Spleen (tissue), 13 donors: ENCODE measurements at places on chromosomes 1 and 21.
A peak's percentile ranks its signal among the peaks of the same experiment; 100 is the strongest.

DNA sequence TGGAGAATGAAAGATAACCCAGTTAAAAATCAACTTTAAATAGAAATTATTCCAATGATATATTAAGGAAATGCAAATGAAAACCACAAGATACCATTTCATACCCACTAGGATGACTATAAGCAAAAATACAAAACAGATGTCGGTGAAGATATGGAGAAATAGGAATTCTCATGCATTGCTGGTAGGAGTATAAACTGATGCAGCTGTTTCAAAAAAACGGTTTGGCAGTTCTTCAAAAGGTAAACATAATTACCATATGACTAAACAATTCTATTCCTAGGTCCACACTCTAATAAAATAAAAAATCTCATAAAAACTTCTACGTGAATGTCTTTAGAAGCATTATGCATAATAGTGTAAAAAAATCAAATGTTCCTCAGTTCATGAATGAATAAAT, 763.3 kb upstream of the BRINP3 start:
- H3K27me3 ChIP-seq = no peaks in the 10 kb centered on the region
- no peaks in the 10 kb centered on the region for H3K36me3 ChIP-seq
- no peak overlapping the region for H3K27ac ChIP-seq
- no peak for DNase-seq

DNA sequence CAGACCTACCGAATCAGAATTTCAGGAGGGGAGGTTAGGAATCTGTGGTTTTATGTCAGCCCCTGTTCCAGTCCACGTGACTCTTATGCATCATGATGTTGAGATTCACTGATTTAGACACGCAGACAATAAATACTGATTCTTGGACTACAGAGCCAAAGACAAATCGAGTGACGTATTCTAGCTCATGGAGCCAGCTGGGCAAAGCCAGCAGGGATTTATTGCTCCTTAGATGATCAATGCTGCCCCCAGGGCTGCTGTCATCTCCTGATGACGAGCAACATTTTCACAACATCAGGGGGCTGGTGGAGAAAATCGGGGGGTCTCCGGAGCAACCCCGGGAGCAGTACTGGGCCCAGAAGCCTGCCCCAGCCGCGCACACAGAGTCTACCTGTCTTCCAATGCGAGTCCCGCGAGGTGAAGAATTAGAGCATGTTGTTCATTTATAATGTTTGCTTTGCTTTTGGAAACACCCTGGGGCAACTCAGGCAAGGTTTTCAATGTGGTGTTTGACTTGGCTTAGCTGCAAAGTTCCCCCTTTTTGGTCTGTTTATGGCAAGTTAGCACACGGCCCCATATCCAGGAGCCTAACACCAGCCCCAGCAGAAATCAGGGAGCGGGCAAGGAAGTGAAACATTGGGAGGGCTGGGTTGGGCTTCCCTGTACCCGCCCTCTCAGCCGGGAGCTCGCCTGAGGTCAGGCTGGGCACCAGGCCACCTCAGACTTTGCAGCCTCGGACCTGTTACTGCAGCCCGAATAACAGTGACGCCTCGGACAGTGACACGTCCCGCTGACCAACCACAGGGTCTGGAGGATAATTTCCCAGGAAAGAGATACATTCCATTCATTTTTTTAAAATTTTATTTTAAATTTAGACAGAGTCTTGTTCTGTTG, 19.9 kb upstream of the CLDN14 start:
- no peaks in the 10 kb centered on the region for H3K36me3 ChIP-seq
- no peak overlapping the region for H3K4me3 ChIP-seq
- H3K4me1 ChIP-seq = peaks cover 5% of the 10 kb centered on the region
- no peak overlapping the region for H3K27ac ChIP-seq

GRCh38 chr1:247358920-247359319, 27.3 kb upstream of the ZNF496 start:
- no peaks in the 10 kb centered on the region for H3K36me3 ChIP-seq
- no peak for DNase-seq
- H3K4me1 ChIP-seq = peaks cover 15% of the 10 kb centered on the region
- peak overlapping the region; percentile 79 for H3K27ac ChIP-seq
- H3K4me3 ChIP-seq = no peak overlapping the region
- no peaks in the 10 kb centered on the region for H3K27me3 ChIP-seq

- no peaks in the 10 kb centered on the region for H3K27me3 ChIP-seq
- H3K4me1 ChIP-seq = no peaks in the 10 kb centered on the region
- no peak overlapping the region for H3K4me3 ChIP-seq
- DNase-seq = no peak
Observed at GRCh38 chr1:181726320-181727012, 243.1 kb downstream of the CACNA1E start.

- H3K4me1 ChIP-seq = no peaks in the 10 kb centered on the region
- no peaks in the 10 kb centered on the region for H3K27me3 ChIP-seq
- no peak for DNase-seq
- H3K36me3 ChIP-seq = no peaks in the 10 kb centered on the region
Observed at GRCh38 chr1:60055336-60055735, 18.2 kb downstream of the C1orf87 start.
